ENCODE measurements at places on chromosomes 7 and 10. TPM values are rescaled to one million over a fixed set of nuclear protein-coding genes. Genes with fewer than 3 reads are reported as not detected.
A peak's percentile ranks its signal among the peaks of the same experiment; 100 is the strongest.

GRCh38 chr10:87618566-87619423, 40.9 kb upstream of the PAPSS2 start:
- DNase-seq: no peak

GRCh38 chr10:6610647-6611046, 30.6 kb upstream of the PRKCQ start:
- DNase-seq: no peak

- no peak for DNase-seq
Observed at GRCh38 chr7:66213637-66214036, 8.5 kb downstream of the TPST1 start.

CPED1 gene
- total RNA-seq: 2.3 TPM

GRCh38 chr10:99370993-99371392, 41.8 kb downstream of the CNNM1 start:
- DNase-seq: peak; percentile 54

DNA sequence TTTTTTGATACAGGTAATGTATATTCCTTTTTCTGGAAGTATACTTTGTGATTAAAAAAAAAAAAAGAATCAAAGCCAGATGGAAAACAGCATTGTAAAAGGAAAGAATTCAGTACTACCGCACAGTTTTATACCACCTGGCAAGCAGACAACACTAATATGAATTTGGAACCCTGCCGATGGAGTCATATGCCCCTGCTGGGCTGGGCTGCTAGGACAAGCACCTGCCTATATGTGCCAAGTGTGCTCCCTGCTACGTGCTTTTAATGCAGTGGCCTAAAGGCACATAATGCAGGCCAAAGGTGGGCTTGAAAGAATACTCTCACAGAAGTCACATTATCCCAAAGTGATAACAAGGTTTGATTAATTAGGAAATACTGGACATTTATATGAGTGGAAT, 29.8 kb upstream of the WAC start:
- DNase-seq: peak; percentile 13

DNA sequence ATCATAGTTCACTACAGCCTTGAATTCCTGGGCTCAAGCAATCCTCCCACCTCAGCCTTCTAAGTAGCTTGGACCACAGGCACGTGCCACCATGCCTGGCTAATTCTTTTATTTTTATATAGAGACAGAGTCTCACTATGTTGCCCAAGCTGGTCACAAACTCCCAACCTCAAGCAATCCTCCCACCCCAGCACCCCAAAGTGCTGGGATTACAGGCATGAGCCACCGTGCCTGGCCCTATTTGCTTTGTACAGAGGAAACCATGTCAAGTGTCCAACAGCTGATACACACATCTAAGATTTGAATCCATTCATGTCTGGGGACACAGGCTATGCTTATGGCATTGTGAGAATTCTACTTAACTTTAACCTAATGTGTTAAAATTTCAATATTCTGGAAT, 29.9 kb upstream of the MPP7 start:
- no peak for DNase-seq

C10orf67 gene
- not detected for total RNA-seq

GRCh38 chr10:70323697-70324338, 40.0 kb upstream of the NPFFR1 start:
- no peak for DNase-seq

GRID1 gene
- not detected for total RNA-seq

GRCh38 chr10:11689945-11690736, 52.0 kb upstream of the ECHDC3 start:
- DNase-seq: no peak

SEC31B gene
- total RNA-seq: 1.2 TPM

UNCX gene
- not detected for total RNA-seq

- DNase-seq: peak; percentile 23
Observed at GRCh38 chr10:4775808-4776207, 50.2 kb upstream of the AKR1E2 start.

MYO1G gene
- 0.17 TPM for total RNA-seq

GRCh38 chr10:31912898-31913850, 15.5 kb downstream of the ARHGAP12 start:
- DNase-seq: peak; percentile 14

DNA sequence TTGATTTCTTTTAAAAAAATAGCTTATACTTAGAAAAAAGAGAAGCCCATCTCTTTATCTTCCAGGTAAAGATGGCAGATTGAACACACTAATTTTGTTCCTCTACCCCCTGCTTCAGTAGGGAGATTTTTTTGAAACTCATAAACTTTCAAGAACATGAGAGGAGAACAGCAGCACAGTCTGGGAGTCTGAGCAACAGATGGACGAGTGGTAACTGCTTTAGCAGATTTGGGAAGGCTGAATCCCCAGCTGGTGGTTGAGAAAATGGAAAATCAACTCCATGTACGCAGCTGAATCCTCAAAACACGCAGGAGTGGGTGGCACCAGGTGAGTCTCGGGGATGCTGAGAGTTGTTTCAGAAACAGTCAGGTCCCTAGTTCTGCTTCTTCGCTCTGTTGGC, 114.6 kb upstream of the CTBP2 start:
- no peak for DNase-seq

GRCh38 chr10:70221030-70221429, 12.2 kb downstream of the PPA1 start:
- no peak for DNase-seq

- DNase-seq: peak; percentile 84
Observed at GRCh38 chr10:72186258-72186981, 29.4 kb upstream of the ANAPC16 start.

- DNase-seq: no peak
Observed at GRCh38 chr7:69608878-69609277, 10.6 kb downstream of the AUTS2 start.

GRCh38 chr10:42979721-42980467, 97.0 kb upstream of the RET start:
- DNase-seq: no peak

- no peak for DNase-seq
Observed at GRCh38 chr7:28211006-28211405, 30.4 kb upstream of the JAZF1 start.

KIFBP gene
- 55.2 TPM for total RNA-seq

FOXI2 gene
- total RNA-seq: not detected

TRIM74 gene
- total RNA-seq: 0.51 TPM

- no peak for DNase-seq
Observed at GRCh38 chr10:62584731-62585130, 210.6 kb downstream of the ZNF365 start.

- no peak for DNase-seq
Observed at GRCh38 chr7:93040355-93040754, 77.4 kb downstream of the SAMD9 start.

- DNase-seq: peak; percentile 56
Observed at GRCh38 chr7:44733708-44734481, 14.8 kb upstream of the ZMIZ2 start.

PTPRN2 gene
- total RNA-seq: 2.1 TPM

- no peak for DNase-seq
Observed at GRCh38 chr10:90111671-90112070, 410.3 kb downstream of the KIF20B start.

CFAP43 gene
- not detected for total RNA-seq

TEX47 gene
- total RNA-seq: not detected

DNA sequence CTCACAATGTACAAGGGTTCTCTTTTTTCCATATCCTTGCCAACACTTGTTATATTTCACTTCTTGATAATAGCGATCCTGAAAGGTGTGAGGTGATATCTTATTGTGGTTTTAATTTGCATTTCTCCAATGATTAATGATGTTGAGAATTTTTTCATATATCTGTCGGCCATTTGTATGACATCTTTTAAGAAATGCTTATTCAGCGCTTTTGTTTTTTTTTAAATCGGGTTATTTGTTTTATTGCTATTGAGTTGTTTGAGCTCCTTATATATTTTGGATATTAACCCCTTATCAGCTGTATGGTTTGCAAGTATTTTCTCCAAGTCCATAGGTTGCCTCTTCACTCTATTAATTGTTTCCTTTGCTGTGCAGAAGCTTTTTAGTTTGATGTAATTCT, 218.8 kb downstream of the MTERF1 start:
- DNase-seq: no peak

CPN1 gene
- total RNA-seq: not detected

DNA sequence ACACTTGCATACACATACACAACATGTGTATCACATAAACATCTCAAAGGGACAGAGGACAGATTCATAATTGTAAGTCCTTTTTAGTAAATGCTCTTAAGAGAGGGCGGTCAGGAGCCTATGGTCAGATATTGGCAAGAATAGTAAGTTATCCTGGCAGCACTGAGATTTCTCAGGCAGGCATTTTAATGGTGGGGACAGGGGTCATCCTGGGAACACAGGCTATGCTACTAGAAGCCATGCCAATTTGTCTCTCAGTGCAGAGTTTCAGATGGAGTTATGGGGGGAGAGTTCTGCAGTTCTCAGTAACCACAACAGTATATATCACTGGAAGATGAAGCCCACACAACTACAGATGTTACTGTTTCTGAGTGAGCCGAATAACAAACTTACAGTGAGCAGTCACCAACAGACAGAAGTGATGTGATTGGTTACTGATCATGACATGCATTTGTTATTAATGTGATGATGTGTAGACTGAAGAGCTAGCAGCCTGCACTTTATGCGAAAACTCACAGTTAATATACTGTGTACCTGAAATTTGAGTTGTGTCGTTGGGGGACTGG, 16.4 kb downstream of the ZNF487 start:
- no peak for DNase-seq

DNA sequence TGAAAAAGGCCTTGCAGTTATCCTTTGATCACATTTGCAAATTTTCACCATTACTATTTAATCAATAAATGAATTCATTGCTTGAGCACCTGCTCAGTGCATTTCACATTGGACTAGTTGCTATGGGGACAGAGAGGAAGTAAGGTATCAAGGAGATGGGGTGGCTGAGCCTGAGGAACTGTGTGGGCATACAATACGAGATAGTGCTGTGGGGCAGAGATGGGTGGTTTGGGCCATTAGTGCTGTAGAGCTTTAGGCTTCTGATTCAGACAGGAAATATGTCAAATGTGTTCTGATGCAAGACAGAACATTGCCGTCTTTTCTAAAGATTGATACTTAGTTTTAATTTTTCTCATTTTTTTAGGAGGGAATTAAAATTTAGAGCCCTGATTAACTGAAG, 13.2 kb downstream of the ITGB8 start:
- no peak for DNase-seq

- no peak for DNase-seq
Observed at GRCh38 chr7:158662610-158663427, 41.8 kb downstream of the NCAPG2 start.

DNTT gene
- not detected for total RNA-seq

- DNase-seq: no peak
Observed at GRCh38 chr10:117894339-117894738, 152.4 kb downstream of the RAB11FIP2 start.

DNA sequence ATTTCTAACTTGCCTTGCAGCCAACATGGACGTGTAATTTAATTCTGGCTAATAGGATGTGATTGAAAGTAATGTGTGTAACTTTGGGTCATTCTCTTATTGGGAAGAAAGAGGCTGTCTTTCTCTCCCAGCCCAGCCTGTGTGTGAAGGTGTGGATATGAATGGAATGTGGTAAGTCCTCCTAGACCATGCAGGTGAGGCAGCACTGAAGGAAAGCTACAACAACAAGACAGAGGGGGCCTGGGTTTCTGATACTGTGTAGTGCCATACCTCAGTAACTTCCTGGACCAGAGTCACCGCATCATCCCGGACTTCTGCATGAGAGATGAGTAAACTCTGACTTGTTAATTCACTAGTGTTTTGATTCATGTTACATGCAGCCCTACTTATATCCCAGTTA, 237.0 kb downstream of the EXOC4 start:
- DNase-seq: no peak

GRCh38 chr7:87499494-87499893, 24.0 kb upstream of the ABCB4 start:
- no peak for DNase-seq

DNA sequence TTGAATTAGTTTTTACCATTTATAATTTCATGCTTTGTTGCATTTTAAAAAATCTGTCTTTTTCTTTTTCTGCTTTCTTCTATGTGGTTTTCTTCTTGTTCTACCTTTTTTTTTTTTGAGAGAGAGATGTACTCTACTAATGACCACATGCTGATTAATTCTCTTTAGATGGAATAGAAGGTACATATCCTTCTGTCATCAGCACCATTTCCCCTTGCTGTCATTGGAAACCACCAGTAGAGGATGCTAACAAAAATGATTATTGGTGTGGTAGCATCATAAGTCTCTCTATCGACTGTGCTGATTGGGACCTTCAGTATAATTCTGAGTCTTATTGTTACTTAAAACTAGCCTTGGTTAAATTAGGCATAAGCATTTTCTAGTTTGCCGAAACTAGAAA, 3.6 kb downstream of the ZEB1 start:
- DNase-seq: peak; percentile 30

PTF1A gene
- not detected for total RNA-seq

AKR1C3 gene
- total RNA-seq: 119 TPM

PPP1R17 gene
- not detected for total RNA-seq

- DNase-seq: no peak
Observed at GRCh38 chr7:24478137-24478655, 95.1 kb upstream of the PALS2 start.

DNA sequence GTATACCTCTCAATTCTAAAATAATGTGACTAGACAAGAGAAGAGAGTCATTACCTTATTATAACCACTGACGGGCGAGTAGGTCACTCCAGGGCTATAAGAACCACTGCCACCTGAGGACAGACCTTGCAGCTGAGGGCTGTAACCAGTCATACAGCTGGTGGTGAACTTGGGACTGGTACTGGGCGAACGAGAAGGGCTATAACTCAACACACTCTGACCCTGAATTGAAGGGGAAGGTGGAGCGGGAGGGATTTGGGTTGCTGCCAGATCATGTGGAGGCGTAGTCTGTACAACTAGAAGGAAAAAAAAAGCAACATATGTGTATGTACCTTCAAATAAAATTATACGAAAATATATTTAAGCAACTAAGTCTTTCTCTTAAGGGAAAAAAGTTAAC, 3.4 kb downstream of the TMEM209 start:
- DNase-seq: no peak

PAPOLB gene
- total RNA-seq: 0.23 TPM

- DNase-seq: peak; percentile 21
Observed at GRCh38 chr10:6786579-6787031, 206.5 kb upstream of the PRKCQ start.

DNA sequence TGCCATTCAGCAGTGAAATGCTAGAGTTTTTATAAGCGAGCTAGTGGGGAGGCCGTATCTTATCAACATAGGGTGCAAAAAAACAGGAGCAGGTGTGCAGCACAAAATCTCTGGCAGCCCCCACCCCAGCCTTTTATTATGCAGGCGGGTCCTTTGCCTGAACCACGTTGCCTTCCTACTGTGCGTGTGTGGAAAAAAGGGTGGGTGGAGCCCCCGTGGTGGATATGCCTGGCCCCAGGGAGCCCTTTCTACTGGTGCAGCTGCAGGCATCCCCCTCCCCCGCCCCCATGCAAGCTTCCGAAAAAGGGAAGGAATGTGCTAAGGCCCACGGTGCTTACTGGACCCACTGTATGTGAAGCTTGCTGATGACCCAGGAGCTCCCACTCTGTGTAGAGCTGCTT, 175.9 kb downstream of the USP6NL start:
- no peak for DNase-seq

TAS2R41 gene
- total RNA-seq: not detected

GRCh38 chr7:33504266-33504665, 374.9 kb downstream of the BBS9 start:
- DNase-seq: no peak

GRCh38 chr10:23344241-23344841, at the start of gene C10orf67:
Gene C10orf67, minus strand, starts transcription at chr10:23344797. Its CDS starts 23 bp downstream, at chr10:23344774.
- no peak for DNase-seq

LHFPL3 gene
- total RNA-seq: not detected

CLRN3 gene
- total RNA-seq: 0.19 TPM

IFIT1B gene
- not detected for total RNA-seq
